ENCODE measurements at places on chromosomes 5 and 9.

GRCh38 chr5:34916518-34916917, 1.0 kb downstream of the BRIX1 start:
- no peak for DNase-seq

DNA sequence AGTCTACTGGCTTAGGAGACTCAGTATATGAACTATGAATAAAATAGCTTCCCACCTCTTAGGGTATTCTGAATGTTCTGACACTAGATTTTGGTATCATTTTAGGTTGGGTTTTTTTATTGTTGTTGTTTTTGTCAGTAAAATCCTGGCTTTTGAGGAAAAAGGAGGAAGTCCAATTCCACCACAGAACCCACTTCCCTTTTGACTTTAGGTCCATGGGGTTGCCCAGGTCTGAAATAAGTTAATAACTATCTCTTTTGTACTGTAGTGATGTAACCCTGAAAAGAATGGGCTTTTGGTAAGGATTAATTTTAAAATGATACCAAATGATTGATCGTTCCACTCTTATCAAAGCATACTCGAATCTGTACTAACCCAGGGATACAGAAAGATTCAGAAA, 29.1 kb upstream of the IL12B start:
- DNase-seq = no peak

GRCh38 chr5:82628364-82628910, 350.3 kb upstream of the RPS23 start:
- no peak for DNase-seq

GRCh38 chr5:139696894-139697658, 48.9 kb downstream of the CXXC5 start:
- peak; percentile 83 for DNase-seq

GRCh38 chr9:84937180-84937579, 267.7 kb downstream of the NTRK2 start:
- no peak for DNase-seq

DNA sequence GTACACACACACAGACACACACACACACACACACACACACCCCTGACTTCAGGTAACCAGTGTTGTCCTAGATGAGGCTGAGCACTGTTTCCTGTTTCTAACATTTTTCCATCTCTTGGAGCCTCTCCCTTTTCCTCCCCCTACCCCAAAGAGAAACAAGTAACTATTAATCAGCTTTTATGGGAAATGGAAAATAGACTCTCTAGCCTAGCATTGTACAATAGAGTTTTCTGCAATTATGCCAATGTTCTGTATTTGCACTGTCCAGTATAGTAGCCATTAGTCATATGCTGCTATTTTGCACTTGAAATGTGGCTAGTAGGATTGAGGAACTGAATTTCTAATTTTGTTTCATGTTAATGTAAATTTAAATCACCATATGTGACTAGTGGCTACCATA, 33.1 kb downstream of the RAB3C start:
- no peak for DNase-seq

GRCh38 chr9:104779334-104779733, 15.4 kb downstream of the NIPSNAP3B start:
- no peak for DNase-seq

DNA sequence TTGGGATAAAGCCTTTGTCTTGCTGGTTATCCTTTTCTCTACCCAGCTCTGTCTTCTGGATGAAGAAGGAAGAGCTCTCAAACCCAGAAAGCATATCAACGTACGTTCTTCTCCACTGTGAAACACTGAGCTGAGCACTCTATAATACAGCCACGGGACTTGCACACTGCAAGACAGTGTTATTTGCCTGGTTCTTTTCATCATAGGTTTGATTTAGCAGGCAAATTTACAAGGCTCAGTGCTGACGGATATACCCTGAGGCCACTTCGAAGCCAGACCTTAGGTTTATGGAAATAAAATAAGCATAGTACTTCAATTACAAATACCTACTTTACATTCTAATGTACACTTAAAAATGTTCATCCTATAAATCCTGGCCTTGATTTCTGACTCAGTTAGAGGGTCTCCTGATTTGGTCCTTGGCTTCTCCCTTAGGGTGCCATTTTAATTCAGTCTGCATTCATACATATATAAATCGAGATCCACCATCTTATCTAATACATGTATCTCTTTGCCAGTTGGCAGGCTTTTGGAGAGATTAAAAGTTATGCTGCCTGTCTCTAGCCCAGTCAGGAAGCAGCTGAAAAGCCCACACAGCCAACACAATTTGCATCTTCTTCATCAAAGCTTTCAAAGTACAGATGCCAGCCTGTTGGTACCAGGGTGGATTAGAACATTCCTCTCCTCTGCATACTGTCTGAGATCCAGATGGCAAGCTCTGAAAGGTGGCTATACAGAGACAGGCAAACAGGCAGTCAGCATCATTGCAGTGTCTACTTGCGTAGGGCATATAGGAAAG, 194.4 kb downstream of the DEPDC1B start:
- no peak for DNase-seq

DNA sequence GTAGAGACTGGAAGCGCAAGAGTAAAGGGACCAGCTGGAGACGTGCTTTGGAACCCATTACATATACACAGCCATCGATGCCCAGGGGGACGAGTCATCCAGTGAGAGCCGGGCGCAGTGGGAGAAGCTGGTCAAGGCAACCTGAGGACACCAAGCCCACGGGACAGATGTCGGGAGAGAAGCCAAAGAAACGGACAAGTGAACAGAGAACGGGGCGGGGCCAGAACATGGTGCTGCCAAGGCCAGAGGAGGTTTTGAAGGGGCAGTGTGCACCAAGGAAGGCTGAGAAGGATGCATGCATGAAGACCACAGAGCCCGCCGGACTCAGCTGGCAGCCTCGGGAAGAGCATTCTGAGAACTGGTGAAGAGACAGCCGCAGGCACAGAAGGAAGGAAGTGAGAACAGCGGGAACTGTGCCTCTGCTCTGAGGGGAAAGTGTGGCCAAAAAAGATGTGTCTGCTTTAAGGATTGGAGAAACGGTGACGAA, 20.3 kb downstream of the CAMSAP1 start:
- no peak for DNase-seq

- no peak for DNase-seq
Measured at GRCh38 chr5:116577064-116577788, 2.6 kb upstream of the SEMA6A start.

GRCh38 chr5:180114304-180115003, 42.9 kb upstream of the RNF130 start:
- DNase-seq = no peak

DNA sequence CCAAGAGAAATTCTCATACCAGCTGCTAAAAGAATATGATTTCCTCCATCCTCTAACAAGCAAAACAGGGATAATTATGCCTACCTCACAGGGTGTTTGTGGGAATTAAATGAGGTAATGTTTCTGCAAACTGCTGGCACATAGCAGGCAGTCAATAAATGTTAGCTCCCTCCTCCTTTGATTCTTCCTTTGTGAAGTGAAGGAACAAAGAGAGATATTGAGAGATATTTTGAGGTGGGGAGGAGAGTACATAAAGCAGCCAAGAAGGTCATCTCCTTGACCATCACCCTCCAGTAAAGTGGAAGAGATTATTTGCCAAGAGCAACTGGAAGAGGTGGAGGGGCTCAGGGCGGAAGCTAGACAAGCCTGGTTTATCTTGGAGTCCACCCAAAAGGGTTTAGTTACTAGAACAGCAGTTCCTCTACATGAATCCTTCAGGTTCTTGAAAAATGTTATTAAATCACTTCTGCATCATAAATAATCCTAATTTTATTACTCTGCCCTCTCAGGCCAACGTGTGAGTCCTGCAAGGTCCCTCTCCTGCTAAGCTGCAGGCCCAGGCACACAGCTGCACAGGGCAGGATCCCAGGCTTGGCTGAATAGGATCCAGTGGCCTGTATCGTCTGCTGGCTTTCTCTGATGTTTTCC, 35.0 kb upstream of the TLE1 start:
- DNase-seq = no peak

DNA sequence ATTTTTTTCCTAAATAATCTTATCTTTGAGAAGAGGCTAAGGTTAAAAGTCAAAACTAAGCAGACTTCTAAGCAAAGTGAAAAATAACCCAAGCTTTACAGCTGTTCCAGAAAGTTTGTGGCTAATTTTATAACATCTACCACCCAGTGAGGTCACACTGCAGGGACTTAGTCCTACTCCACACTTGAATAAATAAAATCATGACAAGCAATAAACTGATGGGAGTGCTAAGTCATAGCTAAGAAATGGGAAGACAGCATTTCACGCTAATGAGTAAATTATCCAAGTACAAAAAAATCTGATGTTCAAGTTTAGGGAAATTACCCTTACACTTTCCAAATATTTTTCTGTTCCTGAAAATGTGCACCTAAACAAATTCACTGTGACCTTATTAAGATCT, 47.7 kb downstream of the ZNF608 start:
- no peak for DNase-seq

DNA sequence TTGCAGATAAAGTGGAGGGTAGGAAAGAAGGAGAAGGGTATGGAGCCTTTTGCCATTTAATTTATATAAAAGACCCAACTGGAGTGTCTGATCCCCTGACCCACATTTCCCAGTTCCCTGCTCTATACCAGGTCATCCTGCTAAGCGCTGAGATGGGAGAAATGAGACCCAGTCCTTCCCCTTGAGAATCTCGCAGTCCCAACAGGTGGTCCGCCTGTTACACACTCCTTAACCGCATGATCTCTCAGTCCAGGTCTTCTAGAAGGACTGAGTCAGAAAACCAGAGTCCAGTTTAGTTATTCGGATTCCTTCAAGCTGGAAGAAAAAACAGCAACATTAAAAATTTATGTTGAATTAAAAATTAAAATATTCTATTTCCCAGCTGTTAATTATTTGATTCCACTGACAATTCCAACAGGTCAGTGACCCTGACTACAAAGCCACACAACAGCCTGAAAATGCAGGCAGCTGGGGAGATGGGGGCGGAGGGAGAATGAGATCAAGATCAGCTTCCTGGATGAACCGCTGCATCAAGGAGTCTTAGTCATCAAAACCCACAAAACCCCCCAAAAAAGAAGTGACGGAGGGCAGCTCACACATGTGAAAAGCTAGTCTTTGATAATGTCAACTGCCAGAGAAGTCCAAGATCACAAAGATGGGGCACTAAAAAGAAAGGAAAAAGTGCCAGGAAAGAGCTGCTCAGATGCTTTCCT, 44.0 kb downstream of the GGTA1 start:
- DNase-seq = no peak

- no peak for DNase-seq
Measured at GRCh38 chr9:130088051-130088450, 34.3 kb downstream of the GPR107 start.

- no peak for DNase-seq
Measured at GRCh38 chr5:147515269-147515668, 5.4 kb upstream of the DPYSL3 start.

DNA sequence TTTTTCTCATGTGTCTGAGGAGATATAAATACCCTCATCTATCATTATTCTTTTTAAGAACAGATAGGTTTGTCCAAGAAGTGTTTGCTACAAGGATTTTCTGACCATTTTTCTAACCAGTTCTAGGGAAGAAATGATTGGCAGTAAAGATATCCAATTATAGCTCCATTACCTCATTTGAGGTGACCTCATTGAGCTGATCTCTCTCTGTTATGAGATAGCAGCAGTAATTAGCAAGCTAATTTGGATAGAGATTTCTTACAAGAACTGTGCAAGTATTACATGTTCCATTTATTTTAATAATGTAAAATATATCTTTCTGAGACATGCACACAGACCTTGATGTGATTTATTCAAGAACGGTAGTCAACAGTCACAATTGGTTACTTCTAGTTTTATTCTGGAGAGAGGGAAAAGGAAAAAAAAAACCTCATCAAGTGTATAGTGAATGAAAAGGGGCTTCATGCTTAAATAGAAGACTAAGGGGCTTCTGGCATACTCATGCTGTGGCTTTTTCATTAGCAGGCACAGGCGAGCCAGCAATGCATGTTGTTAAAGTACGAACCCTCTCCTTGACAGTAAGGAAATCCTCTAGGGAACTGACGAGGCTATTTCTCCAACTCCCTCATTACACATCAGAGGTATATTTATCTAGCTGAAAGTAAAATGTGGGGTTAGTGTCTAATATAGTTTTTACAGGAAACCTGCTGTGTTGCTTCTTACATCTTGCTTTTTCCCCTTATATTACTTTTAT, 127.3 kb downstream of the NUDT12 start:
- no peak for DNase-seq

- DNase-seq = no peak
Measured at GRCh38 chr9:129324808-129325502, 146.9 kb upstream of the IER5L start.

DNA sequence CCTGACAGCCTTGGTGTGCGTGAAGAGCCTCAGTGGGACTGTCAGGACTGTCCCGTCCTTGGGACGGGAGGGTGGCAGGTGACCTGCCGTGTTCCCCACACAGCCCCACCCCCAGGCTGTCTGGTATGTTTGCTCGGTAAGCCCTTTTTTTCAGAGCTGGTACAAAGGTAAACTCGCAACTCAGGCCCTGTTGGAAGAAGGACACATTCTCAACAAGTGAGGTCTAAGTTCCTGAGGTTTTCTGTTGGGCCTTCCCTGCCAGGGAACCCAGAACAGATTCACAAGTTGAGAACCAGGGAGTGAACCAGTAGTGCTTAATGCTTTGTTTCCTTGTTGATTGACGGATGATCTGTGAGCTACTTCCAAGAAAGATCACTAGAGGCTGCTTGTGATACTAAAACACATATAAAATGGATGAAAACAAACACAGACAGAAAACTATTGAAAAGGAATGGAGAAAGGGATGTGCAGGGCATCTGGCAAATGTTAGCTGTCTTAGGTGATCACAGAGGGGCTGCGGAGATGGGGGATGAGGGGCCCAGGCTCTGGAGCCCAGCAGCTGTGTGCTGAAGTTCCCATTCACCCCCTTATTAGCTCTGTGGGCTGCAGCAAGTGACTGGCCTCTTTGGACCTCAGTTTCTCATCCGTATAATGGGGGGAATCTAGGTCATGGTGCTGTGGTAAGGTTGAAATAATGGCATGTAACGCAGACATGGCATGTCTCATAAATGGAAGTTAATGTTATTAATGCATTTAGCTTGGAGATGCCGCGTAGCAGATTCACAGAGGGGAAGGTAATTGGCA, 2.7 kb downstream of the NDST1 start:
- DNase-seq = no peak

GRCh38 chr9:96462541-96462940, 12.6 kb downstream of the HABP4 start:
- DNase-seq = no peak

GRCh38 chr9:75184471-75184870, 96.2 kb downstream of the OSTF1 start:
- no peak for DNase-seq

GRCh38 chr5:13480834-13481233, 463.7 kb downstream of the DNAH5 start:
- no peak for DNase-seq

DNA sequence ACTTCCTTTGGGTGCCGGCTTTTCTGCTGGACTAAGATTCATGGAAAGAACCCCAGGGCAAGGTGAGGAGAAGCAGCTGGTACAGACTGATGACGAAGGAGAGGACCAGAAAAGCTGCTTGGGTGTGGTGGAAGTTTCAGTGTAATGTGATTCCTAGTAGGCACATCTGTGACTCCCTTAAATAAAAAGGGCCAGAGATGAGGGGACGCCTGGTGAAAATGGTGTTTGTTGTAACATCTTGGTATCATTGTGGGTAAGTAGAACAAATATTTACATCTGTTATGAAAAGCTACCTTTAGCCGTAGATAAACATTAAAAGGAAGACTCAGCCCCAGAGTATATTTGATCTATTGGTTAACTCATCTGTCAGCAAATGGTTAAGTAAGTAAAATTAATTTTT, 33.8 kb downstream of the OTULINL start:
- DNase-seq = no peak

GRCh38 chr9:33101104-33101951, 24.9 kb upstream of the SMU1 start:
- peak; percentile 57 for DNase-seq
